Small intestine (tissue), 16 donors: ENCODE measurements at places on chromosomes 11 and 22. TPM values are rescaled to one million over a fixed set of nuclear protein-coding genes. Genes with fewer than 3 reads are reported as not detected.
A peak's percentile ranks its signal among the peaks of the same experiment; 100 is the strongest.

- peaks cover 2% of the 10 kb centered on the region for H3K4me1 ChIP-seq
- H3K4me3 ChIP-seq, result no peak overlapping the region
- H3K36me3 ChIP-seq, result no peaks in the 10 kb centered on the region
- no peak overlapping the region for H3K27ac ChIP-seq
Observed at GRCh38 chr11:118152020-118152551, 537 bp downstream of the SCN4B start.

MS4A15 gene
- 0.09 TPM for polyA plus RNA-seq

CLP1 gene
- polyA plus RNA-seq, result 14.7 TPM

DNA sequence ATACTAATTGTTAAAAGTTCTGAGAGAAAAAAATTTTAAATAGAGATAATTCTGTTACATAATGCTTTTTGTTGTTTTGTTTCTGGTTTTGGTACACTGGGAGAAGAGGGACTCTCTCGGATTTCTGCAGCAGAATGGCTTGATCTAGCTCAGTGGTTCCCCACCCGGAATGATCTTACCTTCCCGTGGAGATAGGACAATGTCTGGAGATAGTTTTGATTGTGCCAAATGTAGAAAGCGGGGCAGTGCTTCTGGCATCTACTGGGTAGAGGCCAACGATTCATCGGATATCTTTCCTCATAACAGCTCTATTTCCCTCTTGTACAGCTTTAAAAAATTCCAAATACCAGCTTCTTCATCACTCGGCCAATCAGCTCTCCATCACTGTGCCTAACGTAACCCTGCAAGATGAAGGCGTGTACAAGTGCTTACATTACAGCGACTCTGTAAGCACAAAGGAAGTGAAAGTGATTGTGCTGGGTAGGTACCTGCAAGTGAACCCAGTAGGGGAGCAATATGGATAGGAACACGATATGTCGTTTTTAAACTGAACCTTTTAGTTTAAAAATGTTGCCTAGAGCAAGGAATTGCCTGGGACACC, 13.2 kb downstream of the CRTAM start:
- H3K4me1 ChIP-seq, result no peaks in the 10 kb centered on the region
- no peak for DNase-seq
- no peaks in the 10 kb centered on the region for H3K27me3 ChIP-seq
- no peak overlapping the region for H3K4me3 ChIP-seq
- H3K27ac ChIP-seq, result no peak overlapping the region
- H3K36me3 ChIP-seq, result no peaks in the 10 kb centered on the region

HEPHL1 gene
- polyA plus RNA-seq, result 0.74 TPM

- H3K4me3 ChIP-seq, result no peak overlapping the region
- peaks cover 26% of the 10 kb centered on the region for H3K36me3 ChIP-seq
- H3K27ac ChIP-seq, result no peak overlapping the region
- H3K27me3 ChIP-seq, result no peaks in the 10 kb centered on the region
Observed at GRCh38 chr11:110445437-110445836, 15.7 kb downstream of the FDX1 start.

SIK3 gene
- polyA plus RNA-seq, result 10.5 TPM

SMTNL1 gene
- not detected for polyA plus RNA-seq

C11orf97 gene
- polyA plus RNA-seq, result not detected

DNA sequence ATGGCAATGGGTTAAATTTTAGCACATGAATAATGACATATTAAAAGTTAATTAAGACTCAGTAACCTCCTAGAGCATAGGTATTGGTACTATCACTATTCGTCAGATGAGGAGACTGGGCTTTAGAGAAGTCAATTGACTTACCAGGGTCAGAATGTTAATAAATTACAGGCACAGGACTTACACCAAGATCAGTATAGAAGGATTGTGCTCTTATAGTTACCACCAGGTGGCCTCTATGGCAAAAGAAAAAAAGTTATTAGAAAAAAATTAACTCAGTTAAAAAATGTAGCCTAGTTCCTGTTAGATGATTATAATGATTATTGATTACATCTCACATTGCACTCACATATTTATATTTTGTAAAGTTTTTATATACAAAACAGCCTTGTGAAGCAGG, 1163.7 kb downstream of the FAM181B start:
- no peak overlapping the region for H3K27ac ChIP-seq
- no peaks in the 10 kb centered on the region for H3K4me1 ChIP-seq
- no peak overlapping the region for H3K4me3 ChIP-seq

DNA sequence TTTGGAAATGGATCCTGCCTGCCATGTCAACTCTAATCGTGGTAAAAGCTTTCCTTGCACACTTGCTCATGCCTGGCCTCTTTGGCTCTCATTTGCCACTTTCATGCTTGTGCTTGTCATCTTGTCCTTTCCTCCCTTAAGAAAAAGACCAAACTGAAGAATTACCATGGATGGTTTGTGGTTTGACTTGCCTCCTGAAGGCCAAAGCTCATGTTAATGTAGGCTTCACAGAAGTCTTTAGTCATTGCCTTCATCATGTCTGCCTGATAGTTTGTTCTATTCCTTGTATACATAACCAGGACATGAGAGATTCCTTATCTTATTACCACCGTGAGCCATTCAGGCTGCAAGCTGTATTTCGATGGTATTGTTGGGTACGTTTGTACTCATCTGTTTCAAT, 17.3 kb downstream of the TEAD1 start:
- peaks cover 14% of the 10 kb centered on the region for H3K4me1 ChIP-seq
- H3K27me3 ChIP-seq, result no peaks in the 10 kb centered on the region
- H3K27ac ChIP-seq, result no peak overlapping the region
- no peaks in the 10 kb centered on the region for H3K36me3 ChIP-seq

DNA sequence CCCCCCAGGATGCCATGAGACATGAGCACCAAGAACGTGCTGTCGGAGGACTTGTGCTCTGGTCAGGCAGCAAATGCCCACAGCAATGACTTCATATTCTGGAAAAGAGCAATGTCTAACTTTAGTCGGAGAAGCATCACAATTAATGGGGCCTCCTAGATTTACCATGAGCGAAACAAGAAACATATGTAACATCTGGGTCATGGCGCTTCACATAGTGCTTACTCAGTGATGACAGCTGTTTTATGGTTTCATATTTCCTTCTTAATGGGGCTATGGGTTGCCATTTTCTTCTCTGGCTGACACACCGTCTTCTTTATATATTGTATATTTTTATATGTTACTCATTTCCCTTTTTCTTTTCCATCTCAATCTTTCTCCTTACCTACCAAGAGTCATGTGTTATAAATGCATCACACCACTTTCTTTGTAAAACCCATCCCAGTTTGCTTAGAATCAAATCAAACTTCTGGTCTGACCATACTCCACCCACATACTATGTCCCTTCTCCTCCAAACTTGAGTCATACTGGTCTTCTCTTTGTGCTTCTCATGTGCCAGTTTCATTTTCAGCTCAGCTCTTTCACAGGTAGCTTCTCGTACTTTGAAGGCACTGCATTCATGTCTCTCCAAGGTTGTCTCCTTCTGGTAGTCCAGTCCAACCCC, 9.4 kb upstream of the CASP12 start:
- no peaks in the 10 kb centered on the region for H3K36me3 ChIP-seq
- H3K4me3 ChIP-seq, result no peak overlapping the region
- no peak overlapping the region for H3K27ac ChIP-seq
- H3K27me3 ChIP-seq, result no peaks in the 10 kb centered on the region
- no peak for DNase-seq

- no peaks in the 10 kb centered on the region for H3K36me3 ChIP-seq
- no peak overlapping the region for H3K27ac ChIP-seq
- no peak for DNase-seq
- no peaks in the 10 kb centered on the region for H3K27me3 ChIP-seq
- no peak overlapping the region for H3K4me3 ChIP-seq
Observed at GRCh38 chr11:17890325-17890724, 122.5 kb downstream of the SERGEF start.

GRCh38 chr22:39177791-39178190, 25.3 kb upstream of the CBX7 start:
- peaks cover 23% of the 10 kb centered on the region for H3K4me1 ChIP-seq
- H3K4me3 ChIP-seq, result no peak overlapping the region
- H3K27me3 ChIP-seq, result no peaks in the 10 kb centered on the region
- no peak for DNase-seq

DNA sequence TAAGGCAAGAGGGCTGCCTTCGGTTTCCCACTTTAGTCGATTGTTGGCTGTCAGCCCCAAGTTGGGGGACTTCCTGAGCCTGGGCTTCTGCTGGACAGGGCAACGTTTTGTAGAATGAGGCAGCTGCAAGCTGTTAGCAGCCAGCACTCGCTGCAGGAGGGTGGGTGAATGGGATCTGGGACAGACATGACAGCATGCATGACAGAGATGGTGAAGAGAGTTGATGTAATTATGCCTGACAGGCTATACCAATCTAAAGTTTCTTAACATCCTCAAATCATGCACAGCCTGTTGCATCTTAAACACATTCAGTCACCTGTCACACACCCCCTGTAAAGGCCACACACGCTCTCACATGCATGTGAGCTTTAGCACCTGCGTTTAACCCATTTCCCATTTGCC, 49.2 kb downstream of the CWC15 start:
- no peak overlapping the region for H3K4me3 ChIP-seq
- no peak overlapping the region for H3K27ac ChIP-seq
- H3K4me1 ChIP-seq, result peaks cover 6% of the 10 kb centered on the region
- DNase-seq, result no peak
- no peaks in the 10 kb centered on the region for H3K36me3 ChIP-seq
- H3K27me3 ChIP-seq, result no peaks in the 10 kb centered on the region

DNA sequence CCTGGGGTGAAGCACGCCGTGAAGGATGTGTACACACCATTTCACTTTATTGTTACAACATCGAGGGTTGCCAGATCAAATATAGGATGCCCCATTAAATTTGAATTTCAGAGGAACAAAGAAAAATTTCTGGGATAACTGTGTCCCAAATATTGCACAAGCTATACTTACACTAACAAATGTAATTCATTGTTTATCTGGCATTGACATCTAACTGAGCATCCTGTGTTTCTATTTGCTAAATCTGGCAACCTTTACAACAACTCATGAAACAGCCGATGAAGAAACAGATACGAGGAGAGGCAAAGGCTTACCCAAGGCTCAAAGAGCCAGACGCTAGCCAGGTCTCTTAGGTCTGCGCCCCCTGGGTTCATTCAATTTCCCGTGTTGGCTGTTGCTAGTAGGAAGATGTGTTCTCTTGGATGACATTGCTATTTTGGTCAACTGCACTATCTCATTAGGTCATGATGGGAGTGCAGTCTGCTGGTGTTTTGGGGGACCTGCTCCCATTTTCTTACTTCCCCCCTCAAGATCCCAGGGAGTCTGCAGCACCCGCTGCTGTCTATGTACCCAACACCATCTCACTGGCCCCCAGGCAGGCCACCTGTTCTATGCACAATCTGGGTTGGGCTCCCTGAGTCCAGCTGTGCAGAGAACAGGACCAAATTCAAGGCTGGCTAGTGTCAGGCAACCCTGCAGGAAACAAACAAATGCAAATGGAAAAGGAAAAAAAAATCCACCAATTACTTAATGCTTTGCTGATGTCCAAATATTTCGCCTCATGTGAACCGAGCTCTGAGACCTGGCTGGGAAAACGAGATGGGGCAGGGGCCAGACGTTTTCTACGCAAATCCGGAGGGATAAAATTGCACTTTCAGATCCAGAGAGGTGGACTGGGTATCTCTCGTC, 560.9 kb downstream of the MIAT start:
- no peaks in the 10 kb centered on the region for H3K36me3 ChIP-seq
- no peak overlapping the region for H3K4me3 ChIP-seq
- H3K27ac ChIP-seq, result no peak overlapping the region
- H3K27me3 ChIP-seq, result no peaks in the 10 kb centered on the region
- peaks cover 14% of the 10 kb centered on the region for H3K4me1 ChIP-seq
- no peak for DNase-seq

DNA sequence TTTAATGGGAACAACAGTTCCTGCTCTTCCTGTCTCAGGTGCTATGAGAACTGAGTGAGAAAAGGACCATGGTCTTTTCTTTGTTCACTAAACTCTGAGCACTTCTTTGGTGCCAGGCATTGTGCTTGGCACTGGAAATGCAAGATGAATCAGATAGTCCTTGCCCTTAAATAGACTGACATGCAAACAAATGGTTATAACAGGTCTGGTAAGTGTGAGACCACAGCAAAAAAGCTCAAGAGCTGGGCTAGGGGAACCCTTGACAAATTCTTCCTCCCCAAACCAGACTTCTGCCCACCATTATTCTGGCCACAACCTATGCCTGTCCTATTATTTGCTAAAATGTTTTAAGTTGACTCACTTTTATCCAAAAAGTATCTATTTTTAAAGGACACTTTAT, 5.1 kb downstream of the SLC43A3 start:
- H3K4me1 ChIP-seq, result no peaks in the 10 kb centered on the region
- no peak overlapping the region for H3K4me3 ChIP-seq
- no peak for DNase-seq
- H3K36me3 ChIP-seq, result peaks cover 30% of the 10 kb centered on the region

HARBI1 gene
- 3.1 TPM for polyA plus RNA-seq

DNA sequence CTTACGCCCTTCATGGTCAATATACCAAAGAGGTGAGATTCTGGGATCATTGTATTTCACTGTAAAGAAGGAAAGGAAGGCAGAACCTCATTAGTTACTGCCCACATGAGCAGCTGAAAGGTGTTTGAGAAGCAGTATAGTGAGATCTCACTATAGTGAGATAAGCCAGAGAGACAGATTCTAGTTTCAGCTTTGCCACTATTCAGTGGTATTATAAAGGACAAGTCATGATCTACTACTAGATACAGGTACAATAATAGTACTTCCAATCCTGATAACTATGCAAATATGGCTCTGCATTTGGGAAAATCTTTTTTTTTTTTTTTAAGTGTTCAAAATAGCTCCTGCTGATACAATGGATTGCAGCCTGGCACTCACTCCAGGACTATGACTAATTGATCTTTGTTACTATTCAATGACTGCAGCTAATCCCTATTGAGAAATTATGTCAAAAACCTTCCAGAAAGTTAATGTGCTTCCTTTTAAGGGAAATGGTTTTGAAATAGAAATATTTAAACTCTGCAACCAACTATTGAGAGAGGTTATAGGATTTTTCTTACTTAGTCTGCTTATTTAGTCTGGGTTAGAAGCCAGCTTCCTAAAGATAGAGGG, 8.3 kb upstream of the DLAT start:
- no peaks in the 10 kb centered on the region for H3K27me3 ChIP-seq
- peaks cover 5% of the 10 kb centered on the region for H3K36me3 ChIP-seq
- no peak overlapping the region for H3K4me3 ChIP-seq
- H3K27ac ChIP-seq, result peak overlapping the region; percentile 71
- peaks cover 9% of the 10 kb centered on the region for H3K4me1 ChIP-seq
- DNase-seq, result peak; percentile 41

PRRG4 gene
- polyA plus RNA-seq, result 10.7 TPM

DNA sequence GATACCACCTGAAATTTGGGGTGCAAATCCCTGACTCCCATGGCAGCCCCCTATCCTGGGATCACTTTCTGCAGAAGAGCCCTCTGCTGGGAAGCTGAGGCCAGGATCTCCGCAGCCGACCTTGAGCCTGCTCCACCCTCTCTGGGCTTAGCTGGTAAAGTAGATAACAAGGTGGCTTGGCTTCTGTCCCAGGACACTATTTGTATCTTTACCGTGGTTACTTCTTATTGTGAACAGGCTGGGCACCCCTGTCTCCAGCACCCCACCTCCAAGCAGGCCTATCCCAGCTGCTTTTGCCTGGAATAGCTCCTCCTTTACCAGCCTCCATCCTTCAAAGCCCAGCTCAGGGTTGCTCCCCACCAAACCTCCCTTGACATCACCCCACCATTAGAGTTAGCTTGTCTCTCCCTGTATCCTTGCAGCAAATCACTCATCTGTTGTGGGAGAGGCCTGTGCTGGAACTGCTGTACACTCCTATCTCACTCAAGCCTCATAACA, 35.2 kb upstream of the P2RY2 start:
- H3K36me3 ChIP-seq, result no peaks in the 10 kb centered on the region
- H3K4me1 ChIP-seq, result peaks cover 9% of the 10 kb centered on the region
- H3K4me3 ChIP-seq, result no peak overlapping the region
- peaks cover 4% of the 10 kb centered on the region for H3K27me3 ChIP-seq

NXPE2 gene
- 2.7 TPM for polyA plus RNA-seq

LSP1 gene
- polyA plus RNA-seq, result 17.6 TPM
